ENCODE measurements at places on chromosomes 4 and X.

- no peak for DNase-seq
Observed at GRCh38 chr4:19298998-19299397, 952.7 kb upstream of the SLIT2 start.

- DNase-seq: no peak
Observed at GRCh38 chrX:6644411-6644810, 109.5 kb upstream of the VCX3A start.

- peak; percentile 70 for DNase-seq
Observed at GRCh38 chr4:5882947-5883346, 9.9 kb downstream of the CRMP1 start.

DNA sequence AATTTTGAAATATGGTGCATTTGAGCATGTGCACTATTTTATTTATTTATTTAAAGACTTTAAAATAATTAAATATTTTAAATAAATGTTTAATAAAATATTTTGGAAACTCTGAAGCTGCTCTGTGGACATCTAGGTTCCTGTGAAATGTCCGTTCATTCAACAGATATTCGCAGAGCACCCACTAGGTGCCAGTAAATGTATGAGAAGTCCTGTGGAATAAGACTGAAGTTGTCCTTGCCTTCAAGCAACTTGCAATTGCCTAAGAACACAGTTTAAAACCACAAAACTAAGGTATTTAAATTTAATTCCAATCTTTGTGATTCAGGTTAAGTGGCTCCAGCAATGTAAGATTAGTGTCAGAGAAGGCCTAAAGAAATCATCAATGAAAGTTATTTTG lies 306.7 kb downstream of the GBA3 start:
- DNase-seq: no peak

GRCh38 chr4:165027762-165028402 lies 3.9 kb upstream of the TRIM60 start:
- peak; percentile 11 for DNase-seq

GRCh38 chr4:8857766-8858700 lies 13.6 kb downstream of the HMX1 start:
- no peak for DNase-seq

GRCh38 chr4:103098341-103098740 lies 1.3 kb downstream of the BDH2 start:
- peak; percentile 3 for DNase-seq

DNA sequence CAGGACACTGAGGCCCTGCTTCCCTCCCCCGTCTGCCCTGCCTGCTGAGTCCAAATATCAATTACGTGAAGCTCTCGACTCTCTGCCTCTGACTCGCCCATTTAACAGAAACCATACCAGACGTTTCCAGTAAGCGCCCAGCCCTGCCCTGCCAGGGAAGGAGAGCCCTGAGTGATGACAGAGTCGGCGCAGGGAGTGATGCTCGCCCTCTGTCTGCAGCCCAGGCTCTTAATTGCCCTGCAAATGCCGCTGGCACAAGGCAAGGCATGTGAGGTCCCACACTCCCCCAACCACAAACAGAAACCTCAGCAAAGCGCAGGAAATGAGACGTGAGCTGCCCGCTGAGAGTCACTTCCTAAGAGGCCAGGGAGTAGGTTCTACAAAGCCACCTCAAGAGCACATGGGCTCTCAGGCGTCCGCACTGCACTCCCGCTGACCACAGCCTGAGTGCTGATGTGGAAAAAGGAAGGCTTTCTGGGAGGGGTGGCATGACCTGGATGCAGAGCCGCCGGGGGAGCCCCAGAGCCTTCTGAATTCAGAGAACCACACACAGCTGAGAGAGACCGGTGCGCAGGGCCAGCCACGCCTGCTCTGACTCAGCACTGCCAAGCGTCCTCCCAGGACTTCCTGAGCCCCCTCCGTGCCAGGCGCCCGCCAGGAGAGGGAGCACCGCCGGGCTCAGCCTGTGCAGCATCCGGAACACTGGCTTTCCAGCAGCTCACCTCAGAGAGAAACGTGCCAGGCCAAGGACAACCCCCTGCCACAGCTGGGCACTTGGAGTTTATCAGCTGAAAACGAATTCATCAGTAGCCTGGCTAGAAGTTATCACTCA lies 5.3 kb downstream of the ZFYVE28 start:
- peak; percentile 52 for DNase-seq

DNA sequence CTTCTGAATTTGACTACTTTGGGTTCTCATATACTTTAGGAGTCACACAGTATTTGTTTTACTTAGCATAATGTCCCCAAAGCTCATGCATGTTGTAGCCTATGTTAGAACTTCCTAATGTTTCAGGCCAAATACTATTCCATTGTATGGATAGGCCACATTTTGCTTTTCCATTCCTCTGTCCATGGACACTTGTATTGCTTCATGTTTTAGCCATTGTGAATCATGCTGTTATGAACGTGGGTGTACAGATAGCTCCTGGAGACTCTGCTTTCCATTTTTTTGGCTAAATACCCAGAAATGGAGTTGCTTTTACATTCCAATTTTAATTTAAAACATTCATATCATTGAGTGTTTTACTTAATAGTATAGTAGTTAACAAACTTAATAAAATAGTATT lies 54.5 kb downstream of the HTT start:
- DNase-seq: no peak

DNA sequence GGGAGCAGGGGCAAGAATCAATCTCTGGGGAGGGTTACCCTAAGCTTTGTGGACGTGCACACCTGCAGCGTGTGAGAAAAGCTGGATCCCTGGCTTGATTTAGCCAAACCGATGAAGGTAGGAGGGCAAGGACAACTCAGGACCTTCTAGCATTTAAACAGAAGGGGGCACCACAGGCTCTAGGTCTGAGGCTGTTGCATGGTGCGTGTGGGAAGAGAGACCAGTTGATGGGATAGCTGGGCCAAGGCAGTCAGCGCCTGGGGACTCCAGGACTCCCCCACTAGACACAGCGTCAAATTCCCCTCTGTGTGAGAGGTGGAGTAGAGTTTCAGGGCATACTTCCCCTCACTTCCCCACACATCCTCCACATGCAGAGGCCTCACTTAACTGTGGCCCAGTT lies 4.3 kb downstream of the GABRQ start:
- peak; percentile 22 for DNase-seq

- no peak for DNase-seq
Observed at GRCh38 chrX:1661922-1662221, 47.0 kb downstream of the ASMT start.

GRCh38 chr4:169811476-169811875 lies 53.7 kb upstream of the HPF1 start:
- no peak for DNase-seq

GRCh38 chrX:39796856-39797255 lies 300.9 kb downstream of the BCOR start:
- DNase-seq: no peak

DNA sequence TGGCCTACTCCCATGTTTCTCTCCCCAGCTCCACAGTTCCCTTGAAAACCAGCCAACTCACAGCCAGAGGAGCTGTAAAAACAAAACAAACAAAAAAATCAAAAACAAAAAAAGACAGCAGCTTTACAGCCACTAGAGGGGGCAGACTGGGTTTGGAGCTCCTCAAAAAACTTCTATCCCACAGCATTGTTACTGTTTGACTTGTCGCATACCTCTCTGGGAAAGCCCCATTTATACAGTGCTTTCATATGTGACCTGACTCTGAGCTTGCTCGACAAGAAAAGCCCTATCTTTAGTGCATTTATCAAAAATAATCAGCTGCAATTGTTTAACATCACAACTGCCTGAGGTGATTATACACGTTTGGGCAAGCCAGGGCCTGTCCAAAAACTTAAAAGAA lies 21.6 kb downstream of the TSPAN6 start:
- no peak for DNase-seq

DNA sequence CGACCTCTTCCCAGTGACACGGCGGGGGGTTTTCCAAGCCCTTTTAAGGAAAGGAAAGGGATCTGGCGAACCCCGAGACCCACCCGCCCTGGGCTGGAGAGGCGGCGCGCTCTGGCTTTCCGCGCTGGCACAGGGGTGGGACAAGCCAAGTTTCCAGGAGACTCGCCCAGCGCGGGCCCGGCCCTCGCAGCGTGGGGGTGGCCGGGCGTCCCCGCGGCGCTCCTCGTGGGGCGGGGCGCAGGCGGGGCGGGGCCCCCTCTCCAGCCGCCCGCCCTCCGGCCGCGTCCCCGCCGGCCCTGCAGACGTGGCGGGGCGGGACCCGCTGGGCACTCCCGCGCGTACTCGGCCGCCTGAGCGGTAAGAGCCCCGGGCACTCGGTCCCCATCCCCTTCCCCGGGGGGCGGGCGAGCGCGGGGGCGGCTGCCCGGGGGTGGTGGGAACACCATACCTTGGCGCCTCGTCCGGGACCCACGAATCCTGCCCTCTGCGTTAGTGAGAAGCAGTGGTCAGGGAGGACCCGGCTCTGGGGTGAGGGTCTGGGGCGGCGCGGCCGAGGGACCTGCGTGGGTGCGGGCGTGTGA lies at the start of gene FAM114A1:
FAM114A1 (plus strand) TSS at position 329 of the 581 bp plus-strand sequence. CDS start 10,273 bp downstream, outside the sequence.
- DNase-seq: peak; percentile 82

GRCh38 chr4:105633241-105633640 lies 75.2 kb downstream of the INTS12 start:
- no peak for DNase-seq

GRCh38 chr4:19783667-19784223 lies 468.0 kb upstream of the SLIT2 start:
- no peak for DNase-seq

GRCh38 chr4:36651253-36651652 lies 369.8 kb downstream of the DTHD1 start:
- no peak for DNase-seq

DNA sequence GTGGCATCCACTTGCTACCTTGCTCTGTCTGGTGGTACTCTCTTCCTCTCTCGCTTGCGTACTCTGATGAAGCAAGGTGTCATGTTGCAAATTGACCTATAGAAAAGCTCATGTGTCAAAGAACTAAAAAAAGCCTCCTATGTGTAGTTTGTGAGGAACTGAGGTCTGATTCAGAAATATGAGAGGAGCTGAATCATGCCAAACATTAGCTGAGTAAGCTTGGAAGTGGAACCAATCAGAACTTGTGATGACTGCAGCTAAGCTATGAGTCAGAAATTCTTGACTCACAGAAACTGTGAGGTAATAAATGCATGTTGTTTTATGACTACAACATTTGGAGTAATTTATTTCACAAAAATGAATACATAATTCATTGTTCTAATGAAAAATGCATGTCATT lies 2138.8 kb downstream of the PCDH7 start:
- no peak for DNase-seq

DNA sequence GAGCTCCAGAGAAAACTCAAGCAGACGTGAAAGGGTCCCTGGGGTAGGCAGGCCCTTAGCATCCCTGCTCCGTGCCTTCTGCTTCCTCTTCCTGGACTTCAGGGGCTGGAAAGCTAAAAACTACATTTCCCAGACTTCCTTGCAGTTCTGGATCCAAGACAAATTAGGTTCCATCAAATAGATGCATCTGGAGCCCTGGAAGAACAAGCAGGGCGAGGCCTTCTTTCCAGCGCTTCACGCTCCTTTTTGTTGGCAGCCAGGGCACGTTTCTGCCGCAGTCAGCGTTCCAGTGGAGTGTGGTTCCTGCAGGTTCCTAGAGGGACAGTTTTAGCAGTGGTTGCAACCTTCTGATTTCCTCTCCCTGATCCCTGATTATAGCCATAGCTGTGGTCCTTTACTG lies 53.6 kb upstream of the MSX1 start:
- DNase-seq: no peak

DNA sequence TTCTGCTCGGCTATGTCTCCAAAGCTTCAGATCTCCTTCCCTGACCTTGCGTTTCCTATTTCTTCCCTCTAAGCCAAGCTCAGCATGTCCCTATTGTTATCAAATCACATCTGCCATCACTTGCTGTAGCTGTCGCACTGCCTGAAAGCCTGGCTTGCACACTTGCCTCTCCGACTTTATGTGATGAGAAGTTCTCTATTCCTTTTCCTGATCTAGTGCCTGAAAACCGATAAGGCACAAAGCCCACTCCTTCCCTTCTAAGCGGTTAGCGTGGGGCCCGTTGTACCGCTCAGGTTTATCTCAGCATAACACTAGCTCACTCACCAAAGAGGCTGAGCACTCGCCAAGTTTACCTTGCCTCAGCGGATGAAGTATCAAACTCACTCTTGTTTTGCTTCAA lies 816 bp downstream of the NMU start:
- no peak for DNase-seq

DNA sequence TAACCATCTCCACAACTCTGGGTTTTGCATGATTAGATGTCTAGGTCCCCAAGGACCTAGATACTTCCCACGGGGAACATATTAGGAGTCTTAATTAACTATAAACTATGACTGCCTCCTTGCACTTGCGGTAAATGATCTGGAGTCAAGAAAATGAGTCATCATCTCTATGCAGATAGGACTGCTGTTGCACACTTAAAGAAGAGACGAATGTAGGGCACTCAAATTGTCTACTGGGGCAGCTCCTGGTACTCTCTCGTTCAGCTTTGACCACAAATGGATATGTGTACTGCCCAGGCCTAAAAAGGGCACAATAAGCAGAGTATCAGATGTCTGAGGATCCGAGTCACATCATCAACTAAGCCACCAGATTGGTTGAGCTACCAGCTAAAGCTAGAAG lies 1783.4 kb upstream of the AGA start:
- DNase-seq: no peak

- DNase-seq: no peak
Observed at GRCh38 chr4:168572002-168572401, 75.2 kb downstream of the PALLD start.

DNA sequence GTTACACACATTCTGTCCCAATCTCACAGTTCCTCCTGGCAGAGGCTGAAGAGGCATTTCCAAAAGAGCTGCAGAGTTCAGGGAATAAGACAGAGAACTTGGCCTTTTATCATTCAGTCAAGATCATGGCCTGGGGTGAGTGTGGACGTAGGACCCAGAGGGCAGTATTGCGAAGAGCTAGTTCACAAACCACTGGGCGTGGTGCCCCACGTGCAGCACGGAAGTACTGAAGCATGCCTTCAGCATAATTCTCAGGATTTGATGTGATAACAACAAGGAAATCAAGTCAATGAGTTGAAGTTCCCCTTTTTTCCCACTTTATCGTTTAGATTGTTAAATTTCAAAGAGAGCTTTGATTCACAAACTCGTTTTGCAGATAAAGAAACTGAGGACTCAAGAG lies 117.7 kb downstream of the RELL1 start:
- DNase-seq: no peak

DNA sequence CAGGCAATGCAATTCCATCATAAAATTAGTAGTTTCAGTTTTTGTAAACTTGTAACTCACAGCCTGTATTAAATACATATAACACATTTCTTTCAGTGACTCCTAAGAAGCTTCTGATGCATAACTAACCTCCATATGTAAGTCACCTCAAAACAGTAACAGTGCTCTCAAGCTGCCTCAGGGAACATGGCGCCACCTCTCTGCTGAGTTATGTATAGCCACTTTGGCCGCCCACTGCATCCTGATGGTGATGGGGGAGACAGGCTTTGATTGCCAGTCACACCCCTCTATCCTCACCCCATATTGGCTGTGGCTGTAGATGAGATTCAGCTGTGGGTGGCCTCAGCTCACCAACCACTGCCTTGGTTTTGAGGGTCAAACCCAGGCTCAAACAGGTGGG lies 54.3 kb downstream of the LRBA start:
- DNase-seq: no peak
